ENCODE measurements at places on chromosomes 3 and 15. TPM values are rescaled to one million over a fixed set of nuclear protein-coding genes. Genes with fewer than 3 reads are reported as not detected.

PIERCE2 gene
- 4.2 TPM for polyA plus RNA-seq

CCR5 gene
- 0.08 TPM for polyA plus RNA-seq

BCHE gene
- 2.7 TPM for polyA plus RNA-seq

MUC20 gene
- 0.17 TPM for polyA plus RNA-seq

CYP11A1 gene
- polyA plus RNA-seq = 1.1 TPM

XPC gene
- 18.6 TPM for polyA plus RNA-seq

AADAC gene
- polyA plus RNA-seq = not detected

TMC3 gene
- not detected for polyA plus RNA-seq

AGTR1 gene
- 0.20 TPM for polyA plus RNA-seq

EXD1 gene
- 0.10 TPM for polyA plus RNA-seq

SST gene
- polyA plus RNA-seq = 140 TPM

FGF7 gene
- not detected for polyA plus RNA-seq

PCLAF gene
- 14.7 TPM for polyA plus RNA-seq

ERICH6 gene
- not detected for polyA plus RNA-seq

GOLGA6B gene
- not detected for polyA plus RNA-seq

DUOX1 gene
- polyA plus RNA-seq = 1.3 TPM

RTP4 gene
- polyA plus RNA-seq = 2.0 TPM

TTC21A gene
- 1.7 TPM for polyA plus RNA-seq

HCLS1 gene
- 7.0 TPM for polyA plus RNA-seq

ACAA1 gene
- 49.6 TPM for polyA plus RNA-seq

RAB6B gene
- 57.4 TPM for polyA plus RNA-seq

PARP6 gene
- polyA plus RNA-seq = 124 TPM

MINDY2 gene
- polyA plus RNA-seq = 2.3 TPM

STX19 gene
- polyA plus RNA-seq = 0.39 TPM

TCAIM gene
- 12.5 TPM for polyA plus RNA-seq

PRR20G gene
- not detected for polyA plus RNA-seq

GP9 gene
- polyA plus RNA-seq = not detected

CLDN16 gene
- not detected for polyA plus RNA-seq

C15orf39 gene
- 15.4 TPM for polyA plus RNA-seq

DALRD3 gene
- 28.8 TPM for polyA plus RNA-seq

MAP2K1 gene
- polyA plus RNA-seq = 61.3 TPM

TASOR gene
- polyA plus RNA-seq = 6.2 TPM

RARB gene
- polyA plus RNA-seq = 3.7 TPM

ATP8B4 gene
- polyA plus RNA-seq = 0.88 TPM

IL20RB gene
- polyA plus RNA-seq = 0.36 TPM

MAP6D1 gene
- 47.5 TPM for polyA plus RNA-seq

GOLGA8R gene
- not detected for polyA plus RNA-seq

CDHR4 gene
- polyA plus RNA-seq = not detected

LCTL gene
- polyA plus RNA-seq = 0.24 TPM

GATA2 gene
- polyA plus RNA-seq = 3.7 TPM

CD200R1 gene
- polyA plus RNA-seq = not detected

CD200 gene
- polyA plus RNA-seq = 82.6 TPM

HTR3C gene
- polyA plus RNA-seq = not detected

SLC25A20 gene
- polyA plus RNA-seq = 11.0 TPM

NUP210 gene
- 24.7 TPM for polyA plus RNA-seq

SI gene
- polyA plus RNA-seq = not detected

ZNF501 gene
- 3.3 TPM for polyA plus RNA-seq

OR4M2 gene
- polyA plus RNA-seq = not detected

C3orf33 gene
- polyA plus RNA-seq = 1.8 TPM

TNFSF10 gene
- polyA plus RNA-seq = 4.1 TPM

PDIA5 gene
- polyA plus RNA-seq = 12.3 TPM

KCNAB1 gene
- polyA plus RNA-seq = 2.6 TPM

Measured in brain (organoid and tissue), 16 donors.